PC-3 (cell line): ENCODE measurements at places on chromosomes 11 and 22. TPM values are rescaled to one million over a fixed set of nuclear protein-coding genes. Genes with fewer than 3 reads are reported as not detected.

DNA sequence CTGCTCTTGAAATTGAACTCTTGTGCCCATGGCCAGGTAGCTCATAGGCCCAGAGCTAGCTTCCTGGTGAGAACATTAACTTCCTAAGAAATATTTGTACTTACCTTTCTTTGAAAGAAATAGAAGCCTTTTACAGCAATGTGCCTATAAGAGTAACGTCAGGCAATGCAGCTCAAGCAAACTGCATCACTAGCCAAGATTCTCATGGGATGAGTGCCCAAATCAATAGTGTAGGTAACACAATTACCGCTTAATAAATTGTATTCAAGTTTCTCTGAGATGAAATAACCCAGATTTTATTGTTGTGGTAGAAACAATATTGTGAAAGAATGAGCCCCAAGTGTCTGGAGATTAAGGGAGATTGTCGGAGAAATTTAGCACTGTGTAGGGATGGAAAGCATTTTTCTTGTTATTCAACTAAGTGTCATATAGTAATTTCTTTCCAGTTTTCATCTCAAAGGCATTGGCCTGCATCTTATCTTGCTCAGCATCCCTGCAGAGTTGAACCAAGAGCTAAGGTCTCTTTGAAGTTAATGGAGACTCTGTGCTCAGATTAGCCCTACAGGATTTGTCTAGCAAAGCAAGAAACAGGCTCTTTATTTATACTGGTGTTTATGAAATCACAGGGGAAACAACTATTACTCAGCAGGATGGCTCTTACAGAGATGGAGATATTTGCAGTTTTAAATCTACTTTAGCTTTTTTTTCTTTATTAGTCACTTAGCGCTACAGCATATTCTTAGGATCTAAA lies 321.0 kb upstream of the PDGFD start:
- H3K4me3 ChIP-seq = no peak overlapping the region
- no peaks in the 10 kb centered on the region for H3K27me3 ChIP-seq
- no peak for DNase-seq
- no peaks in the 10 kb centered on the region for H3K4me1 ChIP-seq
- no peaks in the 10 kb centered on the region for H3K36me3 ChIP-seq

DNA sequence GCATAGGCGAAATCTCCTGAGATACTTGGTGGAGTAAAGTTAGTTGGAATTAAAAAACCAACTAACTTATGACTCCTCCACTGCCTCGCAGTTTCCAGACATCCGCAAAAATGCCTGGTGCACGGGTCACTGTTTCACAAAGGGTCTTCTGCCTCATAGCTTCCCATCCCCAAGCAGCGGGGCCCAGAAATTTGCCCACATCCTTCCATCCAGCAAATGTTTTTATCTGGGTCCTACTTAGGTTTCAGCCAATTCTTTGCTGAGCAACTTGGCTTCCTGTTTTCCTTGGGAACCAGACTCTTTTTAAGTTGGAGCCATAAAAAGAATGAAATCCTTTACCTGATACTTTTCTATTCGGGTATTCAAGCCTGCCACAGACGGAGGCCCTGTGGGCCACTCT lies 36.2 kb downstream of the FZD4 start:
- H3K27ac ChIP-seq = peak overlapping the region; percentile 29
- H3K4me1 ChIP-seq = peaks cover 35% of the 10 kb centered on the region
- no peaks in the 10 kb centered on the region for H3K27me3 ChIP-seq
- no peak for DNase-seq
- H3K36me3 ChIP-seq = no peaks in the 10 kb centered on the region

- H3K36me3 ChIP-seq = no peaks in the 10 kb centered on the region; the same call in 1 of the 2 replicates
- no peaks in the 10 kb centered on the region for H3K27me3 ChIP-seq
- no peak overlapping the region for H3K4me3 ChIP-seq
- H3K4me1 ChIP-seq = 0 out of 2 replicates have a peak, but pooled peaks cover 10% of the 10 kb centered on the region
Observed at GRCh38 chr11:790721-791564, 1.1 kb upstream of the CEND1 start.

DNA sequence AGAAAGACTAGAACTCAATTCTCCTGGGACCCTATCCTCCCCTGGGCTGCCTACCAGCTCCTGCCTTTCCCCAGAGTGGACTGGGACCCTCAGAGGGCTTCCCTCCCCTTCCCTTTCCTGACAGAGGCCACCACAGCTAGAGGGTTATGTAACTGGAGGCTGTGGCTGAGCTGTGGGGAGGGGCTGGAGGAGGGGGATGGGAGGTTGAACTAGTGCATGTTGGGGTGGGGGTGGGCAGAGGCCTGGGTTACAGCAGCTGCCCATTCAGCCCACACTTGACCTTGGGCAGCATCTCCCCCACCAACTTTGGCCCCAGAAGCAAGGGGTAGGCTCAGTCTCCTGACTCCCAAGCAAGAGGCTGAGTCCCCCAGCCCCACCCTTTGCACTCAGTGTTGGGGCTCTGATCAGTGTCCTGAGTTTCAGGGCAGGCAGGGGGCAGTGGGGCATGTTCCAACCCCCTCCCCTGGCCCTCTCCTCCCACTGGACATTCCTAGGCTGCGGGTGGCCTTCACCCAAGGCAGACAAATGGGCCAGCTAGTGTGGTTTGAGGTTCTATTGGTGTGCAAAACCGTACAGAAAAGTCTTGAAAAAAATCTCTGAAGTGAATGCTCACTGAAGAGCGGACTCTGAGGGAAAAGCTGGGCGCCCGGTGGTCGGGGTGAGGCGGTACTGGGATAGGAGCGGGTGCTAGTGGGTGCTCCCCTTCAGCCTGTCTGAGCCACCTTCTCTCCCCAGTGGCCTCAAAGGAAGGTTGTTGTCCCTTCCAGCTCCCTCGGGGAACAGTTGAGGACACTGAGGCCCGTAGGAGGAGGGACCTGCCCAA lies 3.8 kb downstream of the KCNC1 start:
- no peaks in the 10 kb centered on the region for H3K27me3 ChIP-seq
- no peak overlapping the region for H3K27ac ChIP-seq
- H3K4me3 ChIP-seq = no peak overlapping the region
- H3K4me1 ChIP-seq = peaks cover under 1% of the 10 kb centered on the region
- no peak for DNase-seq
- H3K36me3 ChIP-seq = no peaks in the 10 kb centered on the region

DNA sequence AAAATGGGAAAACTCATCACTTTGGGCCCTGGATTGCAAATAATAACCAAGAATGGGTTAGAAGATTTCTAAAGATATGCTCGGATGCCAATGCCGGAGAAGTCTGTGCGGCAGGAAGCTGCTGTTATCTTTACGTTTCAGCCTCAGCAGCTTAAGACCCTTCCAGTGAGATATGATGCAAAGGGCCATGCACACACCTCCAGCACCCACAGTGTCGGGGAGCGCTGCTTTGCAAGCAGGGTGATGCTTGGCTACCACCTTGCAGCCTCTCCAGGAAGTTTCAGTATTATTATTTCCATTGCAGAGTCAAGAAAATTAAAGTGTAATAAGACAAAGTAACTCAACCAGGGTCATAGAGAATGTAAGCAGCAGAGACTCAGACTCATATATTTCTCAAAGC lies 37.3 kb downstream of the LARGE1 start:
- H3K4me3 ChIP-seq = no peak overlapping the region
- no peaks in the 10 kb centered on the region for H3K27me3 ChIP-seq
- no peaks in the 10 kb centered on the region; the same call in 1 of the 2 replicates for H3K4me1 ChIP-seq
- no peak for DNase-seq
- H3K27ac ChIP-seq = no peak overlapping the region

GRCh38 chr11:67409781-67410368 lies 5.6 kb upstream of the CARNS1 start:
- no peak overlapping the region for H3K4me3 ChIP-seq
- H3K27me3 ChIP-seq = no peaks in the 10 kb centered on the region
- H3K36me3 ChIP-seq = no peaks in the 10 kb centered on the region
- no peak overlapping the region for H3K27ac ChIP-seq
- peak; percentile 53 for DNase-seq

DNA sequence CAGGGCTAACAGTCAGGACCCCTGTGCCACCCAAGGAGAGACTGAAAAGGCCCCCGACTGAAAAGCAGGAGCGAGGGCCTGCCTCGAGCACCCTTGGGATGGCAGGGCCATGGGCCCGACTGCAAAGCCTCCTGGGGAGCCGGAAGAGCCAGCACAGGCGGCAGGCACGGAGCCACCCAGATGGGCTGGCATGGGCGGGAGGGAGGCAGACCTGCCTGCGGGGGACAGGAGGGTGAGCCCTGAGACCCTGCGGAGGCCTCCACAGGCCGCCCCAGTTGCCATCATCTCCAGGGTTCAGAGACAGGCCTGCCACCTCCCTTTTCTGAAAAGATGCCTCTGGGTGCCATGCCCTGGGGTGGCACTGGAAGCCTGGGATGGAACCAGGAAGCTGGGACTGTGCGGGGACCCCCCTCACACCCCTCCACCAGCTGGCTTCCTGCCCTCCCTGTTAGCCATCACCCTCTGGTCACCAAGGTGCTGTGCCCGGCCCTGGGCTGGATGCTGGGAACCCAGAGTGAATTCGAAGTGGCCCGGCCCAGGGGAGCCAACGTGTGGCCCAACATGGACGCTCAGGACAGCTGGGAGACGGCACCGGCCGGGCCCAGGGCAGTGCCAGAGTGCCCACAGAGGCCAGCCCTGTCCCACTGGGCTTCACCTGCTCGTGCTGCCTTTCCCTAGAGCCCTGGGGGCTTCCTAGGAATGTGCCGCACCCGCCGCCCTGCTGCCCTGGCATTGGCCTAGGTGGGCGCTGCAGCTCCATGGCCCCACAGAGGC lies 13.8 kb downstream of the TSPAN32 start:
- H3K4me1 ChIP-seq = peaks cover 14% of the 10 kb centered on the region
- H3K27ac ChIP-seq = no peak overlapping the region
- no peak for DNase-seq
- H3K4me3 ChIP-seq = no peak overlapping the region

DNA sequence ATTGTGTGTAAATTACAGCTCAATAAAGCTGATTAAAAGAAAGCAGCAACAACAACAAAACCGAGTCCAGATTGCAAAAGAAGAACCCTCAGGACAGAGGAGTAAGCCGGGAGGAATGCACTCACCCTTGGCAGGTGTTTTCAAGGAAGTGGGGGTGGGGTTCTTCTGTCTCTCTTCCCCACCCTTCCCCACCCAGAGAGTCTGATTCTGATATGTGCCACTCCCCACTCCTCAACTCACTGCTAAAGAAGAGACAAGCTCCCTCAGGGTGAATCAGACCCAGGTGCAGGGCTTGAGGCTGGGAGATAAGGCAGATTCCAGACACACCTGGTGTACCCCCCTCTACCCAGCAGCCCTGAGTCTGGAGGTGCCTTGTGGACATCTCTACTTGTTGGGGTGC lies 38.4 kb upstream of the PHF21A start:
- H3K4me1 ChIP-seq = peaks cover 13% of the 10 kb centered on the region
- H3K36me3 ChIP-seq = no peaks in the 10 kb centered on the region
- H3K27ac ChIP-seq = no peak overlapping the region
- H3K4me3 ChIP-seq = no peak overlapping the region
- DNase-seq = peak; percentile 76

- peak overlapping the region; percentile 63 for H3K4me3 ChIP-seq
- peak; percentile 59 for DNase-seq
- H3K27me3 ChIP-seq = no peaks in the 10 kb centered on the region
- peak overlapping the region; percentile 52 for H3K27ac ChIP-seq
Observed at GRCh38 chr11:2892215-2892966, 6.8 kb upstream of the CDKN1C start.

DNA sequence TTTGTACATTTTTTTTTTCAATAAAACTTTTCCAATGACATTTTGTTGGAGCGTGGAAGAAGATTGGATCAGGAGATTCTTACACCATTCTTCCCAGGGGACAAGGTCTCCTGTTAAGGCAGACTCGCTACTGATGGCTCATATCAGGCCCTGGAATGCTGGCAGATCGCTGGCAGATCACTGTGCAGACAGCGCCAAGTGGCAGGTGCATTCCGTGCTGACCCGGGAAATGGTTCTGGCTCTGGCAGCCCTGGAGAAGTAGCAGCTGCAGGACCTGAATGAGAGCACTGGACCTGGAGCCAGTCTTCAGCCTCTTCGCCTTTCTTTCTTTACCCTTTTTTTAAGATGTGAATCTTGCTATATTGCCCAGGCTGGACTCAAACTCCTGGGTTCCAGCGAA lies 10.7 kb downstream of the SERPINH1 start:
- peaks cover 39% of the 10 kb centered on the region; the same call in 1 of the 2 replicates for H3K36me3 ChIP-seq
- H3K27me3 ChIP-seq = no peaks in the 10 kb centered on the region
- no peak overlapping the region for H3K4me3 ChIP-seq

- no peak for DNase-seq
- H3K27me3 ChIP-seq = no peaks in the 10 kb centered on the region
- no peak overlapping the region for H3K4me3 ChIP-seq
- H3K36me3 ChIP-seq = no peaks in the 10 kb centered on the region
- no peaks in the 10 kb centered on the region for H3K4me1 ChIP-seq
Observed at GRCh38 chr11:112885744-112886433, 75.3 kb upstream of the NCAM1 start.

DNA sequence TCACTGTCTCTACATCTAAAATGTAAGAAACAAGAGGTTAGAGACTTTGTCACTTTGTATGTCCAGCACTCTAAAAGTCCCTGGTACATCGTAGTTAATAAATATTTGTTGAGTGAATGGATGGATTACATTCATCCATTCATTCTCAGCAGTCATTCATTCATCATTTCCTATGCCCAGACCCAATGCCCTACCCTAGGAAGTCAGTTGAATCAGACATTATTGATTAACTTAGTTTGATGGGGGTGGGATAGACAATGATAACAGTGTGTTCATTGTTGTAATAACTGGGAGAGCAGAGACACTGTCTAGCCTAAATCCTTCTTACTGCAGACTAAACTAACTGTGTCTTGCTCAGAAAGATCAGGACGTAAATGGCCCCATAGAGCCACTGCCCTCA lies 1.2 kb upstream of the CENPM start:
- H3K27me3 ChIP-seq = no peaks in the 10 kb centered on the region
- H3K4me1 ChIP-seq = peaks cover 27% of the 10 kb centered on the region

DNA sequence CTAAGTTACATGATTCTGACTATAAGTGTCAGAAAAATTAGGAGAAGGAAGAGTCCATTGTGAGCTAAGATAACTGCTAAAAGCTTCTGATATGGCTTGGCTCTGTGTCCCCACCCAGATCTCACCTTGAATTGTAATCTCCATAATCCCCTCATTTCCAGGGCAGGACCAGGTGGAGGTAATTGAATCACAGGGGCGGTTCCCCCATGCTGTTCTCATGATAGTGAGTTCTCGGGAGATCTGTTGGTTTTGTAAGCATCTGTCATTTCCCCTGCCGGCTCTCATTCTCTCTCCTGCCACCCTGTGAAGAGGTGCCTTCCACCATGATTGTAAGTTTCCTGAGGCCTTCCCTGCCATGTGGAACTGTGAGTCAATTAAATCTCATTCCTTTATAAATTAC lies 230.2 kb downstream of the OPCML start:
- no peaks in the 10 kb centered on the region for H3K27me3 ChIP-seq
- H3K27ac ChIP-seq = no peak overlapping the region
- no peak overlapping the region for H3K4me3 ChIP-seq
- no peaks in the 10 kb centered on the region for H3K36me3 ChIP-seq
- H3K4me1 ChIP-seq = no peaks in the 10 kb centered on the region
- no peak for DNase-seq

GRCh38 chr11:76062733-76063132 lies 143.6 kb downstream of the WNT11 start:
- no peaks in the 10 kb centered on the region for H3K4me1 ChIP-seq
- DNase-seq = no peak
- no peak overlapping the region for H3K4me3 ChIP-seq
- H3K36me3 ChIP-seq = peaks cover under 1% of the 10 kb centered on the region

- peak; percentile 10 for DNase-seq
- no peaks in the 10 kb centered on the region for H3K36me3 ChIP-seq
- no peak overlapping the region for H3K4me3 ChIP-seq
- no peak overlapping the region for H3K27ac ChIP-seq
- H3K27me3 ChIP-seq = peaks cover 77% of the 10 kb centered on the region
Observed at GRCh38 chr11:57205041-57205641, 23.4 kb downstream of the LRRC55 start.

The ADM2 gene
- total RNA-seq = 0.98 and 1.8 TPM in 2 replicates

The GNG3 gene
- total RNA-seq = not detected in 2 replicates

The SLC15A3 gene
- total RNA-seq = not detected in 2 replicates

The APOL5 gene
- not detected in 2 replicates for total RNA-seq

The AMOTL1 gene
- total RNA-seq = 32.6 and 37.9 TPM in 2 replicates

The MFRP gene
- not detected in 2 replicates for total RNA-seq

The CAPRIN1 gene
- total RNA-seq = 224 and 258 TPM in 2 replicates

The OR8G5 gene
- total RNA-seq = 0.26 and 0.46 TPM in 2 replicates

The INSC gene
- not detected in 2 replicates for total RNA-seq

The TMEM121B gene
- total RNA-seq = 0.11 and 0.12 TPM in 2 replicates
